ENCODE measurements at places on chromosomes 5 and 9.

- DNase-seq = no peak
Measured at GRCh38 chr5:32311404-32312196, 1.1 kb downstream of the MTMR12 start.

- no peak for DNase-seq
Measured at GRCh38 chr9:70079417-70080037, 35.9 kb downstream of the MAMDC2 start.

- DNase-seq = no peak
Measured at GRCh38 chr5:73985145-73985544, 359.1 kb downstream of the ARHGEF28 start.

DNA sequence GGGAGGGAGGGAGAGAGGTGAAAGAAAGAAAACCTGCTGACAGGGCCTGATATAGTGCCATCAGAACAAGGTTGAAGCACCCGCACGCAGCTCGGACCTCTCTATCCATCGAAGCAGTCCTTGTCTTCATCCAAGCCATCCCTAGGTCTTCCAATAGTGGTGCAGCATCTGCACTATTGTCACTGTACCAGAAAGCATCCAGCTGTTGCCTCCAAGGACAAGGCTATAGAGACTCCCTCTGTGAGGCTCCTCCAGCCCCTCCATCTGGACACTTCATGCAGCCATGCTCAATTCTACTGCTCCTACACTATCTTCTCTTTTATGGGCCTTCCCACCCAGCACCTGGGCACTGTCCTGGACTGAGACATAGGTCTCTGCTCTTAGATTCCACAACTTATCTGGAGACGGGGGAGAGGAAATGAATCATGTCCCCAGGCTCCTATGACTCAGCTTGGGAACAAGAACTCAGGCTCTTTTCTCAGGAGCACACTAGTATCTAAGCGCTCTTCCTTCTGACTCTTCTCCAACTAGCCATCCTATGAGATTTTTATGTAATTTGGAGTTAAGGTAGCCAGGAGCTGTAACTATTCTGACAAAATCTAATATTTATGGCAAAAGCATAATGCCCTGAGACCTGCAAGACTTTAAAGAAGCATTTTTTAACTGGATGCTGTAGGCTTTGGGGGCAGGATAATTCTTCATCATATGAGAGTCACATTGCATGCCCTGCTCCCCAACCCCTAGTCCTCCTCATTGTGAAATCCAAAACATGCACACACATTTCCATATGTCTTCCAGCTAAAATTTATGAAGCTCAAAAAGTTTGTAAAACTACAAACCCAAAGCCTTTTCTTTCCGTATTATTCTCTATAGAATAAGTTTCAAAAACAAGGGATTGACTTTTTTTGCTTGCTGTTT lies 446.8 kb downstream of the CCDC171 start:
- no peak for DNase-seq

GRCh38 chr5:147168578-147169327 lies 66.1 kb upstream of the STK32A start:
- DNase-seq = no peak

GRCh38 chr5:125489146-125489545 lies 742.7 kb upstream of the ZNF608 start:
- no peak for DNase-seq

GRCh38 chr5:171031977-171032376 lies 170.2 kb downstream of the RANBP17 start:
- DNase-seq = no peak

DNA sequence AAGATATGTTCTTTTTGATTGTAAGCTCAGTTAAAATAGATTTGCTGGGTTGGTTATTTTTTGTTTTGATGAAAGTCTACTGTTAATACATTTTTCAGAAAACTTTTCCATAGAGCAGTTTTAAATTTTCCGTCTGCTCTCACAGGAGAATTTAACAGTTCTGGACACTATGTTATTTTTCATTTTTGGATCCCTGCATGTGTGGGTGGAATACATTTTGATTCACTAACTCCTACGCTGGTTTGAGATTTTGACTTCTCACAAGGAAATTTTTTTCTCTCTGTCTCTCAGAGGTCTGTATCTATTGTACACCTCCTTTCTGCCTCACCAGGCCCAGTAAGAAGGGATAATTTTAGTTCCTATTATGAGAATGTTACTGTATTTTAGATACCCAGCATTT lies 502.4 kb downstream of the CDH10 start:
- no peak for DNase-seq

DNA sequence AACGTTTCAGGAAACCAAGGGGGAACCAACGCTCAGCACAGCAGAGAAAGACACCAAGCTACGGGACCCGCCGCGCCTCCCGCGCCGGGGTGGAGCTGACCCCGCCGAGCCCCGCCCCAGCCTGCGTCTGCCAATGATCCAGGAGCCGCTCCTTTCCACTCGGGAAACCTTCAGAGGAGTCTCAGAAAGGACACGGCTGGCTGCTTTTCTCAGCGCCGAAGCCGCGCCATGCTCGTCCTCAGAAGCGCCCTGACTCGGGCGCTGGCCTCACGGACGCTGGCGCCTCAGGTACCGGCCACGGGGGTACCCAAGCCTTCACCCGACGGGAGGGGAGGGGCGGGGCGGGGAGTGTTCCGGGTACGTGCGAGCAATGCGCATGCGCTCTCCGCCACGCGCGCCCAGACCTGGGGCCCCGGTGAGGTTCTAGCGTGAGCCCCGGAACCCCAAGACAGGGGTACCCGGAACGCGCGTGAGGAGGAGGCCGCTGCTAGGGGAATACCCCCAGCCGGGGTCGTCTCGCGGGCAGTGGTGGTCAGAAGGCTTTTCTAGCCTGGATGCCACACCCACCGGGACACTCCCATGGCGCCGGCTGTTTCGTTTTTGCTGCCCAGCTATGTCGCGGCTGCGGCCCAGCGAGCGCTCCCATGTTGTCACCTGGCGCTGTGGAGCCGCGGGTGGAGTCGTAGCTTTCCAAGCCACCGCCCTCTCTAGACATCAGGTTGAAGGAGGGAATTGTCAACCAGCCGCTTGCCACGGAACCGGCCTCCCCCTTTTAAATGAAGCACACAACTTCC lies at the start of gene NIPSNAP3A:
TSS of gene NIPSNAP3A (plus strand) at position 119 of the 794 bp plus-strand sequence. CDS start at position 229, 110 bp downstream.
- peak; percentile 73 for DNase-seq

Data from stimulated activated CD4-positive, alpha-beta T cell treated with anti-CD3 and anti-CD28 coated beads, Interleukin-15, amount 100 ng/mL, for 1 hour (primary cell).